ENCODE measurements at places on chromosomes 1 and 21. TPM values are rescaled to one million over a fixed set of nuclear protein-coding genes. Genes with fewer than 3 reads are reported as not detected.
A peak's percentile ranks its signal among the peaks of the same experiment; 100 is the strongest.

GRCh38 chr1:5681654-5682053 lies 310.6 kb downstream of the NPHP4 start:
- DNase-seq, result no peak

GRCh38 chr21:44344541-44345183 lies 5.5 kb upstream of the CFAP410 start:
- no peak for DNase-seq

- DNase-seq, result peak; percentile 23
Measured at GRCh38 chr1:84163123-84163931, 19.3 kb downstream of the PRKACB start.

GRCh38 chr1:3491291-3492246 lies 37.1 kb downstream of the ARHGEF16 start:
- DNase-seq, result peak; percentile 72

- DNase-seq, result no peak
Measured at GRCh38 chr21:27704567-27705166, 737.8 kb upstream of the ADAMTS5 start.

- no peak for DNase-seq
Measured at GRCh38 chr1:43069461-43070050, 102.5 kb downstream of the EBNA1BP2 start.

The ELF3 gene
- not detected for polyA plus RNA-seq

The CLCA1 gene
- not detected for polyA plus RNA-seq

The RYR2 gene
- not detected for polyA plus RNA-seq

GRCh38 chr1:109254621-109255096 lies 5.3 kb downstream of the CELSR2 start:
- no peak for DNase-seq

The PGLYRP4 gene
- polyA plus RNA-seq, result not detected

The C1orf185 gene
- polyA plus RNA-seq, result not detected

DNA sequence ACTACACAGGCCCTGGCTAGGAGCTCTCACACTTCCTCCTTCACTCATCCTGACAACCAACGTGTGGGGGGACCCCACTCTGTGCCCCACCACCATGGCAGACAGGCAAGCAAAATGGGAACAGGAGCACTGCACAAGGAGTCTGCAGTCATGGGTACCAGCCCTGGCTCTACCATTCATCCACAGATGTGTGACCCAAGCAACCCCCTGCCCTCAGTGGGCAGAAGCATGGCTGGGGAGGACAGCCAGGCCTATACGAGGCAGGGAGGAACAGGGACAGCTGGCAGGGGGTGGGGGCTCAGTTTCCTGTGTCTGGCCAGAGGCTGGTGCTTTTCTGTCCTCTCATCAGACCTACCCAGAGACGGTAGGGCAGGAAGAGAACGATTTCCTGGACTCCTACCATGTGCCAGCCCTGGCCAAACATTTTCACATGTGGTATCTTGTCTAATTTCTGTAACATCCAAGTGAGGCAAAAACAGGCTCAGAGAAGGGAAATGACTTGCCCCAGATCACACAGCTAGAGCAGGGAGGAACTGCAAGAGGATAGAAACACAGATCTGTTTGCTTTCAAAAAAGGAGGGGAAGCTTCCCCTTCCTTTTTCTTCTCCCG lies 178.0 kb downstream of the HIVEP3 start:
- DNase-seq, result no peak

The C1orf122 gene
- polyA plus RNA-seq, result 108 TPM

DNA sequence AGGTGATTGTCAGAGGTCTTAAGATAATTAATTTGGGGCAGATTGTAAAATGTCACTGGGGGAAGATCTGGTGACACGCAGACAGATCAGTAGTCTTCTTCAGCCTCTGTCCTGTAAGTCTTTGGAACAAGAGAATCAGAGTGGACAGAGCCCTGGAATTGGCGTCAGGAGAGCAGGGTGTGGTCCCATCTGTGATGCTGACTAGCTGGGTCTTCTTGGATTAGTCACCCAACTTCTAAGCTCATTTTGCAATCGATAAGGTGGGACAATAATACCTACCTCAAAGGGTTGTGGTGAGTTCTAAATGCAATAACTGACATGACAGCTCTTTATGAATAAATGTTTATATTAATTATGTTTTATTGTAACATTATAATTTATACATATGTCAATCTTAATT lies 4.8 kb downstream of the FASLG start:
- peak; percentile 74 for DNase-seq

The OR10J1 gene
- not detected for polyA plus RNA-seq

The TMPRSS15 gene
- not detected for polyA plus RNA-seq

DNA sequence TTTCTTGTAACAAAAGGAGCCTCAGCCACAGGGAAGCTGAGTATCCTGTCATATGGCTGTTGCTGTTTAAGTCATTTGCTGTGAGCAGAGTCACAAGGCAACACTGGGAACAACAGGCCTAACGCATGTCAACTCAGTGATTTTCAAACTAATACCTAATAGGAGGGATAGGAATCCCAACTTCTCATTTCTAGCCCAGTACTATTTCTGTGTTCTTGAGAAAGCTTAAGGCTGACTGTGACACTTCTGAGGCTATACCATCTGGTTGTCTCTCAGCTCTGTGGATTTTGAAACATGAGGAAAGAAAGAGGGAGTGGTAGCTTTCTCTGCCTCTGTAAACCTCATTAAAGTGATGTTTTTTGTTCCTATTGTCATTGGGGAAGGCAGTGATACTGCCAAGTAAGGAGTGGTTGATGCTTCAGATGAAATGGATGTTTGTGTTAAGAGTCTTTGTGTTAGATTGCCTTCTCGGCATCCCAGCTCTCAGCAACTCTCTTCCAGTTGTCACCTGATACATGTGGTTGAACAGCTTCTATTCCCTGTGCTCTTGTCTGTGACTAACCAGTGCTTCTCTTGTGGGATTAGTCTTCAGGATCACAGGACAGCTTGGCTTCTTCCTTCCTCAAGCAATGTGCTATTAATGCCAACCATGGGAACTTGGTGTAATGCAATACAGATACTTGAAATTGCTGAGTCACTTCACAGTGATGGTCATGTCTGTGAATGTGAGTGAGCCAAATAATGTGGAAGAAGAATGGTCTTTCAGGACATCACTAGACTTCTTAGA lies 166.8 kb upstream of the IVNS1ABP start:
- peak; percentile 97 for DNase-seq

DNA sequence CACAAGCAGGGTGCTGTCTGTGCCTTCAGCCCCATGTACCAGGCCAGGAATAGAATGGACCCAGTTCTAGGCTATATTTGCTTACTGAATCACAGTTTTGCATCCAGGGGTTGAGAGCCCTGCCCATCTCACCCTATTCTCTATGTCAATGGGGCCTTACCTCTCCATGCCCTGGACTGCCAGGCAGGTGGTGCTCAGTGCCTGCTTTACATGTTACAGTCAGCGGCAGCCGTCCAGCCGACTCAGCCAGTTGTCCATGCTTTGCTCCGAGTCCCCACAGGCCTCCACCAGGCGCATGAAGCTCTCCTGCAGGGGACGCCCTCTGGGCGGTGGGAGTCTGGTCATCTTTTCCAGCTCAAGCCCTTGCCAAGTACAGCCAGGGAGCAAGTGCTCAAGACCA lies 12.2 kb upstream of the FAM167B start:
- DNase-seq, result no peak

GRCh38 chr1:18921516-18922251 lies 19.3 kb upstream of the ALDH4A1 start:
- no peak for DNase-seq

DNA sequence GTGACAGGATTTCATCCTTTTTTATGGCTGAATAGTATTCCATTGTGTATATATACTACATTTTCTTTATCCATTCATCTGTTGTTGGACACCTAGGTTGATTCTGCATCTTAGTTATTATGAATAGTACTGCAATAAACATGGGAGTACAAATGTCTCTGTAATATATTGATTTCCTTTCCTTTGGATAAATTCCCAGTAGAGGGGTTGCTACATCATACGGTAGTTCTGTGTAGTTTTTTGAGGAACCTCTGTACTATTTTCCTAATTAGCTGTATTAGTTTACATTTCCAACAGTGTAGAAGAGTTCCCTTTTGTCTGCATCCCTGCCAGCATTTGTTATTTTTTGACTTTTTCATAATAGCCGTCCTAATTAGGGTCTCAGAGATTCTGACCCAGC lies 201.3 kb downstream of the GIPC2 start:
- DNase-seq, result no peak

- no peak for DNase-seq
Measured at GRCh38 chr1:245855846-245856730, 651.0 kb downstream of the SMYD3 start.

The TCHHL1 gene
- not detected for polyA plus RNA-seq

GRCh38 chr1:111032295-111032897 lies 68.7 kb upstream of the LRIF1 start:
- peak; percentile 35 for DNase-seq

DNA sequence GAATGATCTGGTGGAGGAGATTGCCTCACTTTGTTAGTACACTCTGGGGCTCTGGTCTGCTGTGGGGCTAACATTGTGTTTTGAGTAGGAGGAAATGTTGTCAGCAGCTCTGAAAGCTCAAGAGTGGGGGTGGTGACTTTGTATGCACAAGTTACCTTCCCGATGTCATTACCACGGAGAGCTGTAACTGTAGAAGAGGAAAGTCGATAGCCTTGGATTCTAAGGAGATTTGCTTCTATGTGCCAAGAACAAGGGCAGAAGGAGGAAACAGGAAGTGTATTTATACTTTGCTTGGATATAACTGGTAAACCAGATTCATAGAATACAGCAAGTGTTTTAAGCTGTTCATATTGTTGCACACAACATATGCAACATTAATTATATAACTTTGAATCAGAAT lies 196.1 kb downstream of the AMY1C start:
- DNase-seq, result no peak

GRCh38 chr1:9231648-9232332 lies 2.8 kb upstream of the H6PD start:
- peak; percentile 70 for DNase-seq

DNA sequence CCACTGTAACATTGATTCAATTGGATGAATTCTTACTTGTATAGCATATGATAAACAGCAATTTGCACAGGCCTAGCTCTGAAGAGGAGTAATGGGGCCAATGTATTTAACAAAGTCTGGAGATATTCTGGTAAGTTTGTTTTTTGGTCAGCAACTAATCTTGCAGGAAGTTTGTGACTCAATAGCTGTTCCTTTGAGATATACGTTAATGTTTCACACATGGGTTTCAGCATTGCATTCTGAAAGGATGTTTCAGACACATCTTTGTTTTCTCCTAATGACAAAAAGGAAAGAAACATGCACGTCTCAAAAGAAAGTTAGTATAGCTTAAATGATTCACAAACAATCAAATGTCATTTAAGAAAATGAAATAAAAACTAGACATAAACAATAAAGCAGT lies 49.0 kb downstream of the LTN1 start:
- DNase-seq, result peak; percentile 68

- DNase-seq, result peak; percentile 17
Measured at GRCh38 chr1:179785031-179785431, 41.9 kb downstream of the FAM163A start.

GRCh38 chr1:156750711-156751450 lies 594 bp downstream of the HDGF start:
- peak; percentile 73 for DNase-seq

The F5 gene
- polyA plus RNA-seq, result not detected

The PRDM16 gene
- polyA plus RNA-seq, result 0.18 TPM

GRCh38 chr1:109083923-109084322 lies 6.6 kb upstream of the TMEM167B start:
- no peak for DNase-seq

The ESPN gene
- polyA plus RNA-seq, result not detected

GRCh38 chr1:54381524-54381923 lies 24.7 kb downstream of the SSBP3 start:
- no peak for DNase-seq

DNA sequence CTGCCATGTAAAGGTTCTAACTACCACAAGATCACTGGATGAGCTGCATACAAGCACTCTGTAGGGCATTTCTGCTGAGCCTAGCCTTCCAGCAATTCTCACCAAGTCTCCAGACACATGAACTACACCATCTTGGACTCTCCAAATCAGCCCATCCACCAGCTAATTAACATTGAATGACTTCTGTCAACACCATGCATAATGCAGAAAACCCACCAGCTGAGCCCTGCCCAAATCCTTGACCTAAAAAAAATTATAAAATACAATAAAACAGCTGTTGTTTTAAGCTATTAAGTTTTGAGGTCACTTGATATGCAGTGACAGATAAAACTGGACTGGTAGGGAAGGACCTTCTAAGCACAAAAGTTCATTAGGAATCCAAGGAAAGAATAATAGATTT lies 44.3 kb upstream of the ATP1B1 start:
- DNase-seq, result no peak

DNA sequence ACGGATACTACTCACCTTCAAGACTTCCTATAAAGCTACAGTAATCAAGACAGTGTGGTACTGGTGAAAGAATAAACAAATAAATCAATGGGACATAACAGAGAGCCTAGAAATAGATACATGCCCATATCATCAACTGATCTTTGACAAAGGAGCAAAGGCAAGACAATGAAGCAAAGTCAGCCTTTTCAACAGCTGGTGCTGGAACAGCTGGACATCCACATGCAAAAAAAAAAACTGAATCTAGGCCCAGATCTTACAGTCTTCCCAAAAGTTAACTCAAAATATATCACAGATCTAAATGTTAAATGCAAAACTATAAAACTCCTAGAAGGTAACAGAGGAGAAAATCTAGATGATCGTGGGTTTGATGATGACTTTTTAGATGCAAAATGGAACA lies 170.3 kb downstream of the MIS18A start:
- DNase-seq, result no peak

- no peak for DNase-seq
Measured at GRCh38 chr1:40926441-40926840, 53.1 kb upstream of the CTPS1 start.

The FMO2 gene
- not detected for polyA plus RNA-seq

- peak; percentile 89 for DNase-seq
Measured at GRCh38 chr21:16117851-16118590, 388.2 kb downstream of the USP25 start.

- DNase-seq, result peak; percentile 48
Measured at GRCh38 chr1:156845055-156845952, 13.6 kb downstream of the INSRR start.

The HCRTR1 gene
- polyA plus RNA-seq, result not detected

DNA sequence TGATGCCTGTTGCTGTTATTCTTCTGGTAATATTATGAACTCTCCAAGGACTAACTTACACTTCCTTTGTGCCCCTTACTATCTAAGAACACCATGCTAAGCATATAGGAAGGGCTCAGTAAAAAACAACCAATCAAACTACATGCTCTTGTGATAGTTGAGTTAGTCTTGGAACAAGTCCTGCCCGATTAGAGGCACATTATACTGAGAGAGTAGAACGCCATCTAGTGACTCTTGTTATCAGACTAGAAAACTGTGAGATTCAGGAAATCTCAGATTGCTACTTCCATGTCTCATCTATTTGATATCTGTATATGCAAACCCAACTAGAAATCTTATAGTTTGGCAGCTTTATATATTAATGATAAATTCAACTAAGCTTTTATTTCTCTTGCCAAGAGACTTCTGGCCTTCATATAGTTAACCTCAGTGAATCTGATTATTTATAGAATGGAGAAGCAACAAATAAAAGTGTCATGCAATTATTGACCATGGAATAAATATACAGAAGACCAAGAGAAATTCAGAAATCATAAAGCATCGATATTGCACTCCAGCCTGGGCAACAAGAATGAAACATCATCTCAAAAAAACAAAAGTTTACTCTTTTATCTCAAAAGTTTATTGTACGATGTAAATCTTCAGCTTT lies 7.8 kb upstream of the SRRM1 start:
- peak; percentile 85 for DNase-seq

Data from GM23248 (cell line).